Left renal pelvis (tissue), 4 donors: ENCODE measurements at places on chromosomes 3 and 15. TPM values are rescaled to one million over a fixed set of nuclear protein-coding genes. Genes with fewer than 3 reads are reported as not detected.

The FSIP1 gene
- polyA plus RNA-seq, result 1.5 TPM

The SKOR1 gene
- polyA plus RNA-seq, result 0.56 TPM

- DNase-seq, result no peak
Observed at GRCh38 chr15:95262866-95263564, 1031.7 kb downstream of the MCTP2 start.

DNA sequence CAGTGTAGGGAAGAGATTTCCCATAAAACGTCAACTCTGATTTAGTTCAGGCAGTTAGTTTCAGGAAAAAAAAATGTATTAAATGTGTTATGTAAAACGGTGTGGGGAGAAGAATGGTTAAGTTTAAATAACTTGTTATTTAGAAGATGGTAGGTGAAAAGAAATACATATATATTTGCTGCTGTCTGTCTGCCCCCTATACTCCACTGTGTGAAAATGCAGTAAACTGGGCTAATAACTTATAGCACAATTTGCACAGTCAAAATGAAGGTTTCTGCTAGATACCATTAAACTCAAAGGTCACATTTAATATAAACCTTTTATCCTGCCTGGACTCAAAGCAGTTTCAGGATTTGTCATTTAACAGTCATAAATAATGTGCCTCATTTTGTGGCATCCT is 515.0 kb downstream of the FGF12 start:
- no peak for DNase-seq

The SLC6A11 gene
- polyA plus RNA-seq, result 0.06 TPM

The ITGA11 gene
- polyA plus RNA-seq, result 3.4 TPM

- no peak for DNase-seq
Observed at GRCh38 chr3:30826531-30826942, 67.9 kb downstream of the GADL1 start.

- DNase-seq, result no peak
Observed at GRCh38 chr3:193852901-193853300, 259.9 kb downstream of the OPA1 start.

DNA sequence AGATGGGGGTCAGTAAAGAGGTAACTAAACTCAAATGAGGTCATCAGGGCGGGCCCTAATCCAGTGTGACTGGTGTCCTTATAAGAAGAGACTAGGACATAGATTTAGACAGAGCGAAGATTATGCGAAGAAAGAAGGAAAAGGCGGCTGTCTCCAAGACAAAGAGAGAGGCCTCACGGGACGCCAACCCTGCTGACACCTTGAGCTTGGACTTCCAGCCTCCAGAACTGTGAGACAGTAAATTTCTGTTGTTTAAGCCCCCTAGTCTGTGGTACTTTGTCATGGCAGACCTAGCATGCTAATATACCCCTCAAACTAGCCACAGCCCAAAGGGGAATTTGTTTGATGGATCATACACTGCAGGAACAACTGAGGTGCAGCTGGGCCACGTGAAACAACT is 183.0 kb downstream of the ABHD5 start:
- DNase-seq, result no peak

The PPP1R2 gene
- 59.1 TPM for polyA plus RNA-seq

The FBXO40 gene
- polyA plus RNA-seq, result 0.03 TPM

DNA sequence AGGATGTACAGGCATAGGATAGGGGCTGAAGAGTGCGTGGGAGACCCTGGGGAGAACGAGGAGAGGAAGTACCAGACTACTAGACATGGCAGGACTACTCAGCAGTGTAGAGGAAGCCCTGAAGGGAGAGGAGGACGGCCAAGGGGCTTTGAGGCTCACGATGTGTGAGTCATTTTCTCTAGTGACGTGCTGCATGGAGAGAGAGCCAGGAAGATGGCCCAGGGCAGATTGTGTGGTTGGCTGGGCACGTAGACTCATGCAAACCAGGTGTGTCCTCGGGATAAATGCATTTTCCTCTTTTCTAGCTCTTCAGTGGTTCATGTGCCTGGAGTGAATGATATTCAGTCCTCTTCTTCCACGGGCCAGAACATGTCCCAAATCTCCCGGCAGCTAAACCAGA is 115.0 kb upstream of the ABHD17C start:
- no peak for DNase-seq

GRCh38 chr3:56137415-56137814 is 330.9 kb downstream of the ERC2 start:
- no peak for DNase-seq

DNA sequence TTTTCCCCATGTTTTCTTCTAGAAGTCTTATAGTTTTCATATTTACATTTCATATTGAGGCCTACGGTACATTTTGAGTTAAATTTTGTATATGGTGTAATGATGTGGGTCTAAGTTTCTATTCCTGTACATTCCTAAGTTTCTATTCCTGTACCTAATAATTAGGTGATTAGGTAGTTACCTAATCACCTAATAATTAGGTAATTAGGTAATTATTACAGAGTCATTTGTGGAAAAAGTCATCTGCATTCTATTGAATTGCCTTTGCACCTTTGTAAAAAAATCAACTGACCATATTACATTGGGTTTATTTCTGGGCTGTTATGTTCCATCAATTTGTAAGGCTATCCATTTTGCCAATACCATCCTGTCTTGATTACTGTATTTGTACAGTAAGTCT is 37.1 kb downstream of the MAP4 start:
- no peak for DNase-seq

The SLC51B gene
- polyA plus RNA-seq, result 7.7 TPM

The CLDN1 gene
- polyA plus RNA-seq, result 59.6 TPM

The CPA3 gene
- polyA plus RNA-seq, result 0.68 TPM

- peak; percentile 70 for DNase-seq
Observed at GRCh38 chr15:70605606-70606410, 157.6 kb downstream of the UACA start.

The ZFAND6 gene
- 110 TPM for polyA plus RNA-seq

- DNase-seq, result peak; percentile 22
Observed at GRCh38 chr3:190424478-190425439, 24.9 kb downstream of the TMEM207 start.
